ENCODE measurements at places on chromosomes 5 and 9.

DNA sequence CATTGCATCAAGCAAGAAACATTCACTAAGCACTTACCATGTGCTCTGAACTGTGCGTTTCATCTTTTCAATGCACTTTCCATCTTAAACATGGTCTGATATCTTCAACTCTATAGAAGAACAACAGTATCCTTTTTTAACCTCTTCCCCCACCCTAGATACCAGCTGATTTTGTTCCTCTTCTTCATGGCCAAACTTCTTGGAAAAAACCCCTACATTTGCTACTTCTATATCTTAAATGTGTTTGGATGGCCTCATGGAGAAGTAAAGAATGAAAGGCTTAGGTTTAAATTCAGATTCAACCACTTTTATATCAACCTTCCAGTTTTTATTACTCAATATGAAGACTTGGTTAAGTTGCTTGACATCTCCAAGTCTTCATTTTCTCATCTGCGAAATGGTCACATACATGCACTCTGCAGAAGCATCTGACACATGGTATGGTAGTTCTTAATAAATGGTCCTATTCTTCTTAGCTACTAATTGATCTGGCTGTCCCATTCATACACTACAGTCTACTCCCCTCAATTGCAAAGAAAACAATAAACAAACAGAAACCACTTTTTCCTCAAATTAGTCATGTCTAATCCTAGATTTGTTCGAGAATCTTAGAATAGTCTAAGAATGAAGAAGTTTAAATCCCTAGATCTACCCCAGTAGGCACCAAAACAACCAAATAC lies 59.4 kb downstream of the FYB1 start:
- no peak for DNase-seq

GRCh38 chr5:15105799-15106393 lies 234.3 kb upstream of the ANKH start:
- no peak for DNase-seq

DNA sequence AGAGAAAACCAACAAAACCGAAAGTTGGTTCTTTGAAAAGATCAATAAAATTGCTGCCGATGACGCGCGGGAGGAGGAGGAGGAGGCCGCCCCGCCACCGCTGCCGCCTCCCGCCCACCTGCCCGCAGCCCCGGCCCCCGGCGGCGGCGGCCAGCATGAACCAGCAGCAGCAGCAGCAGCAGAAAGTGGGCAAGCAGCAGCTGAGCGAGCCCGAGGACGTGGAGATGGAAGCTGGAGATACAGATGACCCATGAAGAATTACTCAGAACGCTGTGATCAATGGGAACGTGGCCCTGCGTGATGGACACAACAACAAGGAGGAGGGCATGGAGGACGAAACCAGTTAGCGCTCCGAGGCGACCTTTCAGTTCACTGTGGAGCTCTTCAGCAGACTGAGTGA lies 53.9 kb upstream of the EFNA5 start:
- no peak for DNase-seq

- DNase-seq = no peak
Observed at GRCh38 chr9:118091226-118091625, 387.0 kb downstream of the TLR4 start.

- no peak for DNase-seq
Observed at GRCh38 chr5:127961763-127962145, 121.8 kb upstream of the SLC12A2 start.

- no peak for DNase-seq
Observed at GRCh38 chr9:82668689-82669199, 394.2 kb downstream of the RASEF start.

GRCh38 chr9:93864032-93864431 lies 91.1 kb downstream of the BARX1 start:
- no peak for DNase-seq

DNA sequence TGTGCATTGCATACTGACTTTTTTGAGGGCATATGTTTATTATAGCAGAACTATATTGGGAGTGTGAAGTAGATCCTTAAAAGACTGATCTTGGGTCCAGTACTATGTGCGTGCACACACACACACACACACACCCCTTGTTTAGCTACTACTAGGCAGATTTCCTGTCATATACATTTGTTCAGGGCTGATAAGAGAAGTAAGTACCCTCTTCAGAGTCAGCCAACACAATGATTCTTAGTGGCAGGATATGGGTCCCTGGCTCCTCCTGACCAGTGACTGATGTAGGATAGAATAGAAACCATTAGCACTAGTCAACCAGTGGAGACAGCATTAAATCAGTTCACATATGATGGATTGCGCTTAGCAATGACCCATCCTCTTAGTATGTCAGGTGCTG lies 76.2 kb upstream of the MIER3 start:
- DNase-seq = no peak

DNA sequence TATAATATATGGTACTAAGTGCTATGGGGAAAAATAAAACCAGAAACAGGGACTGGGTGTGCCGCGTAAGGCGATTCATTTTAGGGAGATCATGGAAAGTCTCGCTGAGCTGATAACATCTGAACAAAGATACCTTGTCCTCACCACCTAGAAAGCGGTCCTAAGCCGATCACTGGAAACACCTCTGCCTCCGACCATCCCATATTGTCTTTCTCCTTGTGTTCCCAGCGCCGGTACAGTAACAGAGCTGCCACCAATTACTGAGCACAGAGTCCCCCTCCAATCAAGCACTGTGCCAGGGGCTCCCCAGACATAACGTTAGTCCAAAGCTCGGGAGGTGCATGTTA lies 704 bp downstream of the CCDC112 start:
- DNase-seq = no peak

GRCh38 chr5:100472091-100472490 lies 63.1 kb upstream of the FAM174A start:
- no peak for DNase-seq

GRCh38 chr9:113631137-113631765 lies 167.7 kb downstream of the RGS3 start:
- DNase-seq = no peak

DNA sequence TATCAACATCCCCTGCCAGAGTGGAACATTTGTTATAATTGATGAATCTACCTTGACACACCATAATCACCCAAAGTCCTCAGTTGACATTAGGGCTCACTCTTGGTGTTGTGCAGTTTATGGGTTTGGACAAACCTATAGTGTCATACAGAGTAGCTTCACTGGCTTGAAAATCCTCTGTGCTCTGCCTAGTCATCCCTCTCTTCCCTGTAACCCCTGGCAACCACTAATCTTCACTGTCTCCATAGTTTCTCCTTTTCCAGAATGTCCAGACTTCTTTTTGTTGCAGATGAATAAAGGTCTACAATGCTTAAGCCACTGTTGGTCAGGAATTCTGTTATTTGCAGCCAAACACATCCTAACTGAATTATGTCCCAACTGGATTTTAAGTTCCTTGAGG lies 22.5 kb upstream of the SUB1 start:
- DNase-seq = no peak

DNA sequence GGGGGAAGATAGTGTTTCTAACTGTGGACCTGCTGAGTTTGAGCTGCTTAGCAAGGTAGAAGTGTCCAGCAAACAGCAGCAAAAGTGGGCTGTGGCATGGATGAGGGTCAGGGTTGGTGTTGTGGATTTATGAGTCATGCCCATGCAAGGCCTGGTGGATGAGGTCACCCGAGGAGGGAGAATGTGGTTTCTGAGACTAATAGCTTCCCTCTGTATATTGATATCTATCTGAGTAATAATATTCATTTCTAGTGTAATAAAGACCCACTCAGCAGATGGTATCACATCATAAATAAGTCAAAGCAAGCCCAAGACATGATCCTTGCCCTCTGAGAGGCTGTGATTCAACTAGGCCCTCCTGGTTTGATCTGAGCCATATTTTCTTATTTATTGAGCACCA lies 597.8 kb upstream of the CLINT1 start:
- no peak for DNase-seq

DNA sequence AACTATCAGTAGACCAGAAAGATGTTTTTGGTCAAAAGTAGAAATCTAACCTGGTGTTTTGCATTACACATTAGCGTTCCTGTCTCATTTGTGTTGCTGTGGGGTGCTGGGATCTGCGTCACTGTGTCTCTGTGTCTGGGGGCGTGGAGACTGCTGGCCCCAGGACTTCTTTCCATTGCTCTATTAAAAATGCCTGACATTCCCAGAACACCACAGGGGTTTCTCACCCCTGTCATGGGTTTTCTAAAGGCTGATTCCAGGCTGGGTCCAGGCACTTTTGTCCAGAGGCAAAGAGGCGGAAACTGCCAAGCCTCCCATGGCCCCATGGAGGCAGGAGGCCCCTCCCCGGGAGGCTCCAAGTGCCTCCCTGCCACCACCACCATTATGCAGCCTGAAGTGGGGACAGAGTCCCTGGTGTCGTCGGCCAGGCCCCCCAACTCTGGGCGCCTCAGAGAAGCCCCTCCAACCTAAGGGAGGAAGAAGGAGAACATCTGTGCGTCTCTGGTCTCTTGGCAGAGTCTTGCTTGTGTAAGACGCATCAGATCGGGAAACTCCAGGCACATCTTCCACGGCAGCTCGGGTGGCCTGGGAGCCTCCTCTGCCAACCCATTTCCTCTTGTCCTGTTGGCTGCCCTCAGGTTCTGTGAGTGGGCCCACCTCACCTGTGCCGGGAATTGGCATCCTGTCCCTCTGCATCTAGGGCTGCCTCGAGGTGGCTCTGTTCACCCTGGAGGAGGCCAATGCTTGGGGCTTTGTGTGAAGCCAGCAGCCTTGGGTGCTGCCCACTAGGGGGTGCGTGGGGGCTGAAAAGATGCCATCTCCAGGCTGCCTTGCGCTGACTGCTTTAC lies 13.8 kb upstream of the PLEKHG4B start:
- DNase-seq = no peak

GRCh38 chr9:17669206-17669605 lies 90.3 kb downstream of the SH3GL2 start:
- DNase-seq = no peak

DNA sequence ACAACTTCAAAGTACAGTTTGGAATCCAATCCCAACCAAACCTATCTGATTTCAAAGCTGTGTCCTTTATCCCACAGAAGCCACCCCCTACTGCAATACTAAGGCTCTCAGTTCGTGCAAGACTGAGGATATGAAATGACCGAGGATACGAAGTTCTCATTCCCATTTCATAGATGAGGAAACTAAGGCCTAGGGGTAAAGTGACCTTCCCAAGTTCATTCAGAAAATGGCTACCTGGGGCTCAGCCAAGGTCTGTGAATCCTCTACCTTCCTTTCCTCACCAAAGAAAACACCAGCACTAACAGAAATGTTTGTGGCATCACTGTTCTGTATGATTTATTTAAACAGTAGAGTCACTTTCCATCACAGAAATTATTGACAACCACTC lies 5.4 kb downstream of the KIAA1191 start:
- DNase-seq = no peak

- no peak for DNase-seq
Observed at GRCh38 chr5:139904816-139905661, 109.4 kb downstream of the PSD2 start.

GRCh38 chr5:32526810-32527209 lies 58.5 kb upstream of the SUB1 start:
- no peak for DNase-seq

DNA sequence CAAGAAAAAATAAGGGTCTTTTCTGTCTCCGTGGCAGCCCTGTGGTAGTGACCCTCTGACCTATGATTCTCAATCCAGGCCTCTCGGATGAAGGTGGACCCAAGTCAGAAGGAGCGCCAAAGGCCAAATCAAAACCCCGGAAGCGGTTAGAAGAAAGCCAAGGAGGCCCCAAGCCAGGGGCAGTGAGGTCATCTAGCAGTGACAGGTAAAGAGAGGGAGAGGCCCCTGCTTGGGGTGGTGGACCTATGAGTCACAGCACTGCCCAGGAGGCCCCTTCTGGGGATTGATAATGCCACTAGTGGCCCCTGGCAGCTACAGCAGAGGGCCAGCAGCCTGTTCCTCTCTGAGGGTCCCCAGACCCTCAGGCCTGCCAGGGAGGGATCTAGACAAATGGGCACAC lies 6.4 kb upstream of the SLC2A8 start:
- no peak for DNase-seq

DNA sequence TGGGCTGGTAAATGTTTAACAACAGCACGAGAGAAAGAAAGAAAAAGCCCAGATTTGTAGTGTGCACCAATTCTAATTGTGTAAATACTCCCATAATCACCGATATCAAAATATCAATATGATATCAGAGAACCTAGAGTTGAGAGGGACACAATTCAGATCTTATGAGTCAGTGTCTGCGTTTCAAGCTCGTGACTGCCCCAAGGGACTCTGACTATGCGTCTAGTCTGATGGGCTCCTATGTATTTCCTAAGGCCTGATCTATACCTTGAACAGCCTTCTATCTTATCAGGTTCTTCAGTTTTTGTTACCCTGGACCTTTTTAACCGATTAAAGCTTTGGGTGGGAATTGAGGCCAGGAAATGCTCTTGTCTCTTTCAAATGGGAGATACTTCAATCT lies 243.0 kb upstream of the SLC24A2 start:
- no peak for DNase-seq

DNA sequence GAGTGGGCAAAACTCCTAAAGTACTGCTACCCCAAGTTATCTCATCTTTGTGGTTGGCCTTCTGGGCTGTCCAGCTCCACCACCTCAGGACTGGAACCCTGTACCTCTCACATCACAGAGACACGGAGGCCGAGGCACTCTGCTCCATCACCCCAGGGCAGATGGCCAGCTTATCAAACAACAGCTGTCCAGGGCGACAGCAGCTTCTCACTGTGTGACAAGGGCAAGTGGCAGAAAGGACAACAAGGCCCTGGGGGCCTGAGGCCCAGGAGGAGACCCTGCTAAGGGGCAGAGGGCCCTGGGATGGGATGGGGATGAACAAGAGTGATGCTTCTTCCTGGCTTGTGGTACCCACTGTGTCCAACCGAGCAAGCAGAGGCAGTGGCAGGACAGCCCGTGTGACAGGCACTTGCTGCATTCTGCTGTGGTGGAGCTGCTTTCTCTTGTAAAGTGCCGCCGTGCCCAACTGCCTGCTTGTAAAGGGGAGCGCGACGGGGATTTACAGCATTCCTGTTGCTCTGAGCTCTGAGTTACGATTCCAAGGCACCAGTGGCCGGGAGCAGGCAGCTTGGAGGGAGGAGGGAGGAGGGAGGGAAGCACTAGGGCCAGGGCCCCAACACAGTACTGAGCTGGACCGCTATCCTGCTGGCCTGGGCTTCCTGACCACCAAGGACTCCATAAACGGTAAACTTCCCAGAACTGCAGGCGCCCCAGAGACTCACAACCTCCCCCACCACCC lies 71.2 kb downstream of the SHB start:
- DNase-seq = no peak

DNA sequence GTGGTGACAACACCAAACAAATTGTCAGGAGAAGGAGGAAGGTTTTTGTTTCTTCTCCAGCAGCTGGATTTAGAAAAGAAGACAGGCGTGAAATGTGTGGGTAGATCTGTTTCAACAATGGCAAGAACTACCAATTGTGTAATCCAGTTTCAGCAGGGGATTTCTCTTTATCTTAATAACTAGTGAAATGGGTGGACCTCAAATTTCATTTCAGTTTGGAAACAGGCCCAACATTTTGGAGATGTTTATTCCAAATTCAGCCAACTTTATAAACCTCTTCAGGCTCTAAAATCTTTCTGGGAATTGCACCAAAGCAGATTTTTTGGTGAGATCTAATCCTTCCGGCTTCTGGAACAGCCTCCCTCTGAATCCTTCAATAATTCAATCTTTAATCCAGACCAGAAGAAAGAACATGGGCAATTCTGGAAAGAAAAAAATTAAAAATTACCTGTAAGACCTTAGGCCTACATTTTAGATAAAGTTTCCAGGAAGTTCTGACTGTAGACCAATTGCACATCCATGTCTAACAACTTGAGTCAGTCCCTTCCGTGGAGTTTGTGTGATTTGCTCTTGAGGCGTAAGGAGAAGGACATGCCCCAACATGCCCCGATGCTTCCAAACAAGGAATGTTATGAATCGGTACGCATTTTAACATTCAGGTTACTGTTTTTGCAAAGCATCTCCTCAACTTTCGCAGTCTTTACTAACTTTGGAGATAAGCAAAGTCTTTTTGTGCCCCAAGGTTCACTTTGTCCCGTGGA lies 423.6 kb downstream of the IRX1 start:
- no peak for DNase-seq
